ENCODE measurements at places on chromosomes 2 and 18.

DNA sequence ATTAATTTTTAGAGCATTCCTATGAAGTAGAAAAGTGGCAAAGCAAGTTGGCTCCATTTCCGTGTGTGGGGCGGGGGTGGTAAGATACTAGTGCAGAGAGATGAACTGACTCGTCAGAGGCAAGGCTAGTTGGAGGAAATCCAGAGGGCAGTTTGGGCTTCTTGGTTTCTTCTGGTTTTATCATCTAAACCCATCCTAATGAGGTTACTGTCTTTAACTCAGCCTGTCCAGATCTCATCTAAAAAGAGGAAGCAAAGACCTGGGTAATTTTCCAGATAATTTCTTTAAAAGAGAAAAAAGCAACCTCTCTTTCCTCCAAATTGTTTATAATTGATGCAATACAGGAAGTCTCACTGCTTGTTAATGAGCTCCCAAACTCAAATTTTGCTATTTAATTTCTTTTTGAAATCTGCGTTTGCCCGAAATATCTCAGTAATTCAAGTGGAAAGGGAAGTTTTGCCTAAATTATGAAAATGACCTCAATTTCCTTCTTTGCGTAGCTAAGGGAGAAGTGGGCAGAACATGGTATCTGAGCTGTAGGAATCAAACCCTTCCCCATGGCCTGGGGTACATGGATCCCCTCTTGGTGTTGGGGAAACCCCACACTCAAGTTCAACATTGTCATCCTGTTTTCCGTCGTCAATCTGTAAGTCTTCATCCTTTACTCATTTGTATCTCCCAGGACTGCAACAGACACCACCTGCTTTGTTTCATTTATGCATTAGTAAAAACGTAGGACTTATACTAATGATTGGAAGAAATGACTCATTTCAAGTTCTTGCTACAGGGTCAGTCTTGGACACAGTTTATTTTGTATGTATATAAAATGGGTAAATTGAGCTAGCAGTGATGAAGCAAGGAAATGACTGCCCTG lies 89.1 kb upstream of the KLF7 start:
- H3K27ac ChIP-seq: peak overlapping the region; percentile 15
- no peak overlapping the region for H3K4me3 ChIP-seq
- H3K36me3 ChIP-seq: no peaks in the 10 kb centered on the region

DNA sequence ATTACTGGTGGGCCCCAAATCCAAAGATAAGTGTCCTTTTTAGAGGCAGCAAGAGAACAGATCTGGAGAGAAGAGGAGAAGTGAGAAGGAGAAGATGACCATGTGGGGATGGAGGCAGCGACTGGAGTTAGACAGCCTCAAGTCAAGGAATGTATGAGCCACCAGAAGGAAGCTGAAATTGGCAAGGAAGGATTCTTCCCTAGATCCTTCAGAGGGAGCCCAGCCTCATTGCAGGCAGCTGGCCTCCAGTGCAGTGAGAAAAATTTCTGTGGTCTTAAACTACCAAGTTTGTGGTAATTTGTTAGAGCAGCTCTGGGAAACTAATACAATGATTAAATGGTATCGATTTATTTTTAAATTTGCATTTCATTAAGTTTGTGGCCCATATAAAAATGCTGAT lies 167.9 kb downstream of the NCKAP5 start:
- no peak overlapping the region for H3K27ac ChIP-seq
- no peaks in the 10 kb centered on the region for H3K36me3 ChIP-seq
- DNase-seq: no peak
- no peaks in the 10 kb centered on the region for H3K27me3 ChIP-seq
- H3K4me3 ChIP-seq: no peak overlapping the region
- H3K4me1 ChIP-seq: no peaks in the 10 kb centered on the region

- H3K27me3 ChIP-seq: no peaks in the 10 kb centered on the region
- H3K36me3 ChIP-seq: no peaks in the 10 kb centered on the region
- H3K4me1 ChIP-seq: no peaks in the 10 kb centered on the region
- no peak overlapping the region for H3K27ac ChIP-seq
- H3K4me3 ChIP-seq: no peak overlapping the region
- DNase-seq: no peak
These were observed 1207.3 kb upstream of the FAM98A start for GRCh38 chr2:34806396-34806795.

DNA sequence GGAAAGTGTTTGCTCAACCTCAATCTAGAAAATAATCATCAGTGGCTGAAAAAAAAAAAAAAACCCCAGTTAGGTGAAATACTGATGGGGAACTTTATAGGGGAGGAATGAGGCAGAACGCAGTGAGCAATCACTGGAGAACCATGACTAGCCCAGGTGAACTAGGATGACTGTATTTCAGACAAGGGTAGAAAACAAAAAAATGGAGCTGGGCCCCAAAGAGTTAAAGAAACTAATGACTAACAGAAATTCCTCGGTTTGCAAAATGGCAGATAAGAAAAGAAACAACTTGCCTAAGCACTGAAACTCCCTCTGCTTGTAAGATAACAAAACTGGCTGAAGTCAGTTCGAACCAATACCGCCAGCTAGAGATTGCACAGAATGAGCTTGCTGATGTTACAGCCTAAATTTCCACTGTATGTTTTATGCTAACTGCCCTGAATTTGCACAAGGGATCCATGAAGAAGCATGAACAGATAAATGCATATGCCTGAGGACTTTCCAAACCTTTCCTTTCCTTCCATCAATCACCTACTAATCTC lies 245.9 kb downstream of the METTL4 start:
- H3K4me3 ChIP-seq: no peak overlapping the region
- H3K4me1 ChIP-seq: no peaks in the 10 kb centered on the region
- H3K27ac ChIP-seq: no peak overlapping the region
- H3K27me3 ChIP-seq: no peaks in the 10 kb centered on the region

DNA sequence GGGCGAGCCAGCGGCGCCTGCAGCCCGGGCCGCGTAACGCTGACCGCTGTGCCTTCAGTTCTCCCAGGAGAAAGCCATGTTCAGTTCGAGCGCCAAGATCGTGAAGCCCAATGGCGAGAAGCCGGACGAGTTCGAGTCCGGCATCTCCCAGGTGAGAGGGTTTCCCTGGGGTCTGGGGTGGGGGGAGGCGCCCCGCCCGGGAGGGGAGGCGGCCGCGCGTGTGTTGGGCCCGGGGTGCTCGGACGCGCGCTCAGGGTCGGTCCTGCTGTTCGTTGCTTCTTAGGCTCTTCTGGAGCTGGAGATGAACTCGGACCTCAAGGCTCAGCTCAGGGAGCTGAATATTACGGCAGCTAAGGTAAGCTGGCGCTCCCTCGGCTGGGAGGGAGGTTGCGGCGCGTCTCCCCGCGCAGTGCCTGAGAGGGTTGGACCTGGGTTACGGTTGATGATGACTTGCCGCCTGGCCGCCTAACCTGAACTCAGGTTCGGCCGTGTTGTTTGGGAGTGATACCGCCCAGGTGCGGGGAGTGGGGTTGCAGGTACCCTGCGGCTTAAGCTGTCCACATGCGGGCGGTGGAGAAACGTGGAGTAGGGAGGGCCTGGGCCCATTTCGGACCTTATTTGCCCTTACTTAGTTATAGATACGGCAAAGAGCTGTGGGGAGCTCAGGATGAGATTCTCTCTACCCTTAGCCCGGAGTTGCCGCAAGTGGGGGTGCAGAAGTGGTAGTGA lies 638 bp downstream of the RPS7 start:
- peak overlapping the region; percentile 88 for H3K4me3 ChIP-seq
- no peaks in the 10 kb centered on the region for H3K27me3 ChIP-seq
- DNase-seq: no peak
- H3K4me1 ChIP-seq: no peaks in the 10 kb centered on the region

- H3K27ac ChIP-seq: no peak overlapping the region
- no peak for DNase-seq
- H3K36me3 ChIP-seq: no peaks in the 10 kb centered on the region
These were observed 78.3 kb downstream of the RNF144A start for GRCh38 chr2:6995391-6996097.

- H3K4me1 ChIP-seq: peaks cover 22% of the 10 kb centered on the region
- no peak for DNase-seq
- no peak overlapping the region for H3K4me3 ChIP-seq
- no peaks in the 10 kb centered on the region for H3K27me3 ChIP-seq
These were observed 14.1 kb upstream of the INO80C start for GRCh38 chr18:35511833-35512232.

All from right atrium auricular region (tissue), 2 donors.